ENCODE measurements at places on chromosomes 2 and 18. TPM values are rescaled to one million over a fixed set of nuclear protein-coding genes. Genes with fewer than 3 reads are reported as not detected.
A peak's percentile ranks its signal among the peaks of the same experiment; 100 is the strongest.

DNA sequence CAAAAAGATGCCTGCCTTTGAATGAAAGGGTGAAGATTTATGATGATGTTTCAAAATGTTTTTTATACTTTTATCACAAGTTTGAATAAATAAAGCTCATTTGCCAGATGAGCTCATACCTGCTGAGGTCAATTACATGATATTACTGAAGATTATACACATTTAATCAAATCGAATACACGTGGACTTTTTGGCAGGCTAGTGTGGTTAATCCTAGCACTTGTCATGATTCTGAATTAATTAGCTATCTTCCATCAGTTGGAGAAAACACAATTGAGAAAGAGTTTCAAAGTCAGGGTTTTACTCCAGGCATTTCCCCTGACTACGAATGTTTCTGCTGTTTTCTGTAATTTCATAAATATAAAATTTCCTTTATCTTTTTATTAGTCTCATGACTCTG, 54.4 kb downstream of the LRPPRC start:
- no peak for DNase-seq

The PPP1R1C gene
- total RNA-seq, result 9.4 TPM

DNA sequence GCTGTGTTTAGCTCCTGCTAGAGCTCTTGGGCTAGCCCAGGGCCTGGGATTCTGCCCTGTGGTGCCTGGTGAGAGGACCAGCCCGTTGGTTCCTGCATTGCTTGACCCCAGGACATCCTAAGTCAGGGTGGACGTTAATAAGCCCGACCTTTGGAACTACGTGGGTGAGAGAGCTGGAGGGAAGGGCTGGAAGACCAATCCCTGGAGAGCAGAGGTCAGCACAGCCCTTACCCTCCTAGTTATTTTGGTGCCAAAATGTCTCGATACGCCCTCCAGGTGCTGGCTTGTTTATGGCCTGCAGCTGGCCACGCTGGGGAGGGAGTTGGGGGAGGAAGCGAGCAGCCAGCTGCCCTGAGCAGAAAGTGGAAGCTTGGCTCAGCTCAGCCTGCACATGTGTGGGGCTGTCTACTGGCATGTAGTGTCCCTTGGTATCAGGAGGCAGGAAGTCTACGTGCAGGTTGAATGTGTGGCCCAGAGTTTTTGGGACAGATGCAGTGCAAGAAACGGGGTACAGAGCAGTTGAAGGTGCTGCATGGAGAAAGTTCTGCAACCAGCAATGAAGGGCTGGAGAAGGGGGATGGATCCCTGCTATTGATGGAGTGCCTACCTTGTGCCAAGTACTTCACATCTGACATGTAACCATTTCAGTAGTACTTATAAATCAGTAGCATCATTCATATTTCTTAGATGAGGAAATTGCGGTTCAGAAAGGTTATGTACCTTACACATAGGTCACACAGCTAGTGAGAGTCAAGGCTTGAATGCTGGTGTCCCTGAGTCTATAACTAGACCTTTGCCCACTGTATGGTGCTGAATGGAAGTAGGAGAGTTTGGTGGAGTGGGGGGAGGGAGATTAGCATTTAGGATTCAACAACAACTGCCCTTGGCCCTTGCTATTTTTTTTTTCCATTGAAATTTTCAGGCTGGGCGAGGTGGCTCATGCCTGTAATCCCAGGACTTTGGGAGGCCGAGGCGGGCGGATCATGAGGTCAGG, 5.0 kb upstream of the DGKD start:
- peak; percentile 64 for DNase-seq

The C2orf69 gene
- 10.8 TPM for total RNA-seq

- DNase-seq, result no peak
These were observed 80.6 kb downstream of the ADCYAP1 start for GRCh38 chr18:985212-985661.

GRCh38 chr2:23615216-23616020, 230.4 kb downstream of the KLHL29 start:
- no peak for DNase-seq

DNA sequence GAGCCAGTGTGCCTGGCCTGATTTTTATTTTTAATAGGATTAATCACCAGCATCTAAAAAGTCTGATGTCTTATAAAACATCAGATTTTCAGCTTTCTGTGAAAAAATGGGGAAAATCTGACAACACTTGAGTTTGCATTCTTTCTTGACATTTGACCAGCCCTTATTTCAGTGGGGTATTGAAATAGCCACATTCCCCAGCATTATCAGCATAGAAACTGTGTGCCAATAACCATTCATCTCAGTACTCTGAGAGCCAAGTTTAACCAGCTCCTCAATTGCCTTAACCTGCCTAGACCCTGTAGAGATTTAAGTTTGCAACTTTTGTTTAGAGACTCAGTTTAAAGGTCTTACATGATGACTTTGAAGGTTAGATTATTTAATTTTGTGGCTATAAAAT, 155.0 kb downstream of the CERS6 start:
- no peak for DNase-seq

- DNase-seq, result no peak
These were observed 387.0 kb downstream of the MTX2 start for GRCh38 chr2:176656038-176656775.

DNA sequence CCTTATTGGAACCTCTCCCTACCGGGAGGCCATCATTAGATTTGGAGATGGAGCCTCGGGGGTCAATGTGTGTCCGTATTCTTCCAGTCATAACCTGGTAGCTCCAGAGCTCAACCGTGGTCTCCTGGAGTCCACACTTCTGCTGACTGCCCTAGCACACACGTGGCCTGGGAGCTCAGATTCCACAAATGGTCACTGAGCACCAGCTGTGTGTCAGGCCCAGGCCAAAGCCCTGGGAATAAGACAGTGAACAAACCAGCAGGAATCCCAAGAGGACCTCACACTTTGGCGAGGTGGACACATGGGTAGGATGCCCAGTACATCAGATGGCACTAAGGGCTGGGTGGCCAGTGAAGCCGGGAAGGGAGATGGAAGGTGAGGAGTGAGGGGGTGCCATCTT, 15.5 kb downstream of the GYPC start:
- DNase-seq, result no peak

The RSAD2 gene
- 11.3 TPM for total RNA-seq

DNA sequence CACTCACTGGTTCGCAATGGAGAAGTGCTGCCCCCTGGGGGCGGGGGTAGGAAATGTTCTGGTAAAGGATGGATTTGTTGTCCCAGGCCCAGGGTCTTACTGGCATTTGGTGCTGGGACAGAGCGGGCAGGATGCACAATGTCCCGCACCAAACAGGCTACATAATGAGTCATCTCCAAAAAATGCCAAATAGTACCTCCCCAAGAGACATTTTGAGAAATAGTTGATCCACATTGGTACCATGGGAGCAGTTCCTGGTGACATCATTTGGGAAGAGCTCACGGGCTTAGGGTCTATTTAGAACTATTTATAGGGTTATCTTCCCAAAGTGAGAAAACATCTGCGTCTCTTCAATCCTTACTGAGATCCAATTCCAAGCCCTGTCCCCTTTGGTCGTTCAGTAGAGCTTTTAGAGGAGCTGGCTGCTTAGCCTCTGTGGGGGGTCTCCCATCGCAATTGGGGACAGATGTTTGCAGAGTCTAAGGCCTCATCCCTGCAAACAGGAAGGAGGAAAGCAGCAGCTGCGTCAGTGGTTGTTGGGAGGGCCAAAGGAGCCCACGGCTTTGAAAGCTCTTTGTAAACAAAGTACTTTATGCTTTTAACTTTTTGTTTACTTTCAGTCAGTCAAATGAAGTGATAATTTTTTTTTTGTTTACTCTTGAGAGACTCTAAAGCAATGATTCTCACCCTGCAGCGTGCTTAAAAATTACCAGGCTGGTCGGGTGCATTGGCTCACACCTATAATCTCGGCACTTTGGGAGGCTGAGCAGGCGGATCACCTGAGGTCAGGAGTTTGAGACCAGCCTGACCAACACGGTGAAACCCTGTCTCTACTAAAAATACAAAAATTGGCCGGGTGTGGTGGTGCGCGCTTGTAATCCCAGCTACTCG, 49.3 kb downstream of the GREB1 start:
- DNase-seq, result no peak

GRCh38 chr2:64203858-64204632, 59.8 kb upstream of the PELI1 start:
- DNase-seq, result peak; percentile 66

GRCh38 chr2:204226305-204226880, 289.8 kb downstream of the ICOS start:
- no peak for DNase-seq

DNA sequence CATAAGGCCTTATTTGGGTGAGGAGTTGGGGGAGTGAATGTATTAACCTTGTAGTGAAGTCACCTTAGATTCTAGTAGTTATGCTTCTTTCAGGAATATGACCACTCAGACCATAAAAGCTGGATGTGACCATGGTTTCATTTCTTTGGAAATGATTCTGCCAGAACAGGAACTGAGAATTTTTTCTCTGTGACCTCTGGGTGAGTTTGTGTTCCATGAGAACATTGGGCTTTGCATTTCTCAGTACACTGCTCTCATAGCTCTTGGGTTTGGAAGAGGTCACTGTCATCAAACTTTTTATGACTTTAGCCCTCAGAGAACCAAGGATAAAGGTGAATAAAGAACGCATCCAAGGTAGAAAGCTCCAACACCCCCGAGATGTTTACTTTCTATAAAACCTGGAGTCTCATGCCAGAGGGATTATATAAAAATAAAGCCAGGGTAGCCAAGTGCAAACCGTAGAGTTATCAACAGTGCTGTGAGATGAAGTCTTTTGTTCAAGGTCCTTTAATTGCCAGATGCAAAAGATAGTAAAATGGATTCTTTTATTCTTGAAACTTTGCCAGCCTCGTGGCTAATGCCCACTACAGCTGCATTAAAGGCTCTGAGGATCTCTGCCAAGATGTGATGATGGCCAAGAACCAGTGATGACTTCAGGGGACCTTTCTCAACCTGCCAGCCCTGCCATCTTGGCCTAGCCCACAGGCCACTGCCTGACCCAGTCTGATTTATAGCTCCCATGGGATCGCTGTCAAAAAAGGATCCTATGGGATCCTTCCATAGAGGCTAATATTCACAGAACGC, 27.8 kb upstream of the MAT2A start:
- DNase-seq, result no peak

- no peak for DNase-seq
These were observed 260.4 kb upstream of the MEIS1 start for GRCh38 chr2:66174491-66174890.

DNA sequence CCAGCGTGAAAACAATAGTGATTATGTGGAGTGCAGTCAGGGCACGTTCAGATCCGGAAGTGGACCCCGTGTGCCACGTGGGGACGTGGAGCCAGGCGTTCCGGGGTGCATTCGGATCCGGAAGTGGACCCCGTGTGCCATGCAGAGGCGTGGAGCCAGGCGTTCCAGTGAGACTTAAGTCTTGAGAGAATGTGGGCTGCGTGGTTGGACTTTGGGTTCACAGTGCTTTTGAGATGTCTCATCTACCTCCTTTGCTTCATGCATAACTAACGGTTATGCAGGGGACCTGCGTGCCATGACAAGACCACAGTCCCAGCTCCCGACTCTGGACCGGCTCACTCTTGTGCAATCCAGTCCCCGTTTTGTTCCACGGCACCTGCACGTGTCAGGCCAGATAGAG, 28.8 kb downstream of the CTDP1 start:
- DNase-seq, result no peak

GRCh38 chr18:11760498-11761167, 71.6 kb downstream of the GNAL start:
- no peak for DNase-seq

The MGAT4A gene
- total RNA-seq, result 28.4 TPM

DNA sequence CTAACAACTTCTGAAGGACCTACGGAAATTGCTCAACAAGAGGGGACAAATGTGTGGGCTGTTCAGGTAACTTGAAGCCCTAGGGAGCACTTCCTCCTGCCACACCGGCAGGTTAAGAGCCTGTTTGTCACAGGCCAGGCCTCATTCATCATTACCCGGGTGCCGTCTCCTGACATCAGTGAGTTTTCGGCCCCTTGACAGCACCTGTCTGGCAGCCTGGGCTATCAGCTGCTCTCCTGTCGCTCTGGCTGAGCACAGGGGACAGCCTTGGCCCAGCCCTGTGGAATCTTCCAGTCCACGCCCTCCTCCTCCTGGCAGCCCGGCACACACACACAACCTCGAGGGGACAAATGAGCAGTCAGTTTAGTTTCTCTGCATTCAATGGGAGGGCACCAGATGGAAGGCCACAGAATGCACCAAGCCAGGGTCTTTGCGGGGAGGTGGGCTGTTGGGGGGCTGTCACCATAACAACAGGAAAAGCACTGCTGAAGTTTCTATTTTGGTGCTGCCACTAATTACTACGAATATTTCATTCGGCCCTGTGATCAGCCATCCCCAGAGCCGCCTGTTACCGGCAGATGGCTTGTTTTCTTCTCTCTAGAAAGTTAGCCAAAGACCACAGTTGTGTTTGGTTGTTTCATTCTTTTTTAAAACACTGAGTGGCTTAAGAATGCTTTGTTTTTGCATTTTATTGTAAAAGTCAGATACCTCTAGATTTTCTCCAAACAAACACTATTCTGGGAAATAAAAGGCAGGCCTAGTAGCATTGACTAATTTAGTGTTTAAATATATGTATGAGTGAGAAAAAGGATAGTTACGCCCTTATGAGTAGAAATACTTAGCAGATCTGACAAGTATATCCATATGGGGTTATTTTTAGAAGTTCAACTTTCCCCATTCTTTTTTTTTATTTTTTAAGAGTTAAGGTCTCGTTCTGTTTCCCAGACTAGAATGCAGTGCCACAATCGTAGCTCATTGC, 189.9 kb upstream of the NDUFV2 start:
- peak; percentile 25 for DNase-seq

DNA sequence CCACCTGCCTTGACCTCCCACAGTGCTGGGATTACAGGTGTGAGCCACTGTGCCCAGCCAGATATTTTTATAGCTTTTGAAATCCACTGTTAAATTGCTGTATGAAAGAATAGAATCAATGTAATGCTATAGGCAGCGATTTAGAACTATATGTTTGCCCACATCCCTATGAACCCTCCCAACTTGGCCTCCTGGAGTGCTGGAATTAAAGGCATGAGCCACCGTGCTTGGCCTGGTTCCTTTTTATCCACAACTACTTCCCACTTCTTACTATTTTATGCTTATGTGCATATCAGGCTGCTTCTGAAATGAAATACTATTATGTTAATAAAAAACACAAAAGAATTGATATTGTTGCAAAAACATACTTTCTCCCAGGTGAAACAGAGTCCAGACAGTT, 11.6 kb upstream of the PTPN2 start:
- no peak for DNase-seq

The FAM110C gene
- 4.8 TPM for total RNA-seq

DNA sequence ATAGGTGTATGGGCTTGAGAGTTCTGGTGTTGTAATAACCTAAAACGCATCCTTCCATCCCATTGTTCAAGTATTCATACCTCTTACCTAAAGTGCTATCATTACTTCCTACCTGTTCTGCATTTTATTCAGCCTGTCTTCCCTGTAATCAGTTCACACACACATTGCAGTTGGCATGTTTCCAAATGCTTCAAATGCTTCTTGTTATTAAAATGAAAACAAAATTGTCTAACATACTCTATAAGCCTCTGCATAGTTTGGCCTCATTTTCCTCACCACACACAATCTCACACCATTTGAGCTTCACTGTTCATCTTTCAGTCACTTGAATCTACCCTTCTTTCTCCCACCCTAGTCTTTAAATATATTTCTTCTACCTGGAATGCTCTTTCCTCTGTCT, 1178.2 kb upstream of the NRXN1 start:
- DNase-seq, result no peak

All from upper lobe of left lung (tissue), 6 donors.